Stimulated activated CD8-positive, alpha-beta memory T cell treated with anti-CD3 and anti-CD28 coated beads, Interleukin-12 subunit alpha, Interleukin-12 subunit beta, amount 100 ng/mL, for 4 hours (primary cell): ENCODE measurements at places on chromosomes 5 and 9.

GRCh38 chr9:113307396-113307975 is 4.3 kb upstream of the RNF183 start:
- DNase-seq, result no peak

DNA sequence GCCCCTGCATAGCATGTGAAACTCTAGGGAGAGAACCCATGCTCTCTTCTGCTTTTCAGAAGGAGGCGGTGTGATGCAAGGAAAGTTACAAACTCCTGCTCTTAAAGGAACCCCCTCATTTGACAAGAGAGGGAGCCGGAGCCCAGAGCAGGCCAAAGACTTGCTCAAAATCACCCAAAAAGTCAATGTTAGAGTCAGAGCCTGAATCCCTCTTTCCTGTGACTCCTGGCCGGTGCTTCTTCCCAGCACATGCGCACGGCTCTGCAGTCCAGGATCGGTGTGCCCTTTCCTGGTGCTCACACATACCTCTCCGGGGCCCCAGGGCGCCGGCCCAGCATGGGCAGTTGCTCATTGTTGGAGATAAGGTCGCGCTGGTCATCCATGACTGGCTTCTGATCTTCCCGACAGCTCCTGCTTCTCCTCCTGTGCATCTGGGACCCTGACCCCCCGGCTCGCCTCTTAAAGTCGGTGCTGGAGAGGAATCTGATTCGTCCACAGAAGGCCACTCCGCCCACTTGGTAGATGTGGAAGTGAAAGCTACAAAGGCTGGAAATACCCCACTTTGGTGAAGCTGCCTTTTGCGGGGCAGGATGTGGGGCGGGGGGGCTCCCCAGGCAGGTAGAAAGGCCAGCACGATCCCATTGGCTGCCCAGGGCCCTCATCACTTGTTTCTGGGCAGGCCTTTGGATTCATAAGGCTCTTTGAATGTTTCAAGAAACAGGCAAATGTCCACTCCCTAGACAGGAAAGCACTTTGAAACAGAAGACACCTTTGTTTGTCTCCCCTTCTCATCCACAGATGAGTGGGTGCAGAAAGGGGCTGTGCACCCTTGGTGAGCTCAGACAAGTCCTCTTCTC is at the start of gene CD74:
TSS of gene CD74 (minus strand) at position 592 of the 857 bp plus-strand sequence. CDS start at position 431, 161 bp downstream.
- peak; percentile 84 for DNase-seq

GRCh38 chr5:128662997-128663396 is 125.0 kb upstream of the FBN2 start:
- no peak for DNase-seq

- DNase-seq, result no peak
Measured at GRCh38 chr5:111013011-111013410, 58.5 kb upstream of the TSLP start.

DNA sequence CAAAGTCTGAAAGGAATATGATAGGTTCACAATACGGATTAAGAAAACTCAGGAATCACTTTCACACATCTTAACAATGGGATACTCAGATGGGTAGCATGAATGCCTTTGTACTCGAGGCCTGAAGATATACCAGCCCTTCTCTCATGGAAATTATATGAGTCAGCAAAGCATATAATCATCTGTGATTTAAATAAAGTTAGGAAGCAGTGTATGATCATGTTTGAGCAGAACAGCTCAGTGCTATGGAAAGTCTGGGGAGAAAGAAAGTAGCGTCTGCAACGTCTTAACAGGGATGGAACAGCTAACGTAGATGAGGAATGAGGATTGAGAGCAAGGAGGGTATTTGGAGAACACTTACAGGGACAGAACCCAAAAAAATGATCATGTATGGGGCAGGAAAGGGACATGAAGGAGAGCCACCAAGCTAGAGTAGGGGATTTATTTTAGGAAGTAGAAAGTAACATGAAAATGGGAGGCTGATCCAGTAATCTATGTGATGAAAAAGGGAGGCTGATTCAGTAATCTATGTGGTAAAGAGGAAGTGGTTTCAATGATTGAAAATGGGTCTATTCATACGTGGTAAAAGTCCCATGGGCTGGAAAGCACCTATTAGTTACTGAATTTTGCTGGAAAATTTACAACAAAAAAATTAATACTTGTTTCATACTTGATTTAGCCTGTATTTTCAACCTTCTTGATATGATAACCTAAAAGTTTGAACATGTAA is 85.9 kb downstream of the GNA14 start:
- no peak for DNase-seq

DNA sequence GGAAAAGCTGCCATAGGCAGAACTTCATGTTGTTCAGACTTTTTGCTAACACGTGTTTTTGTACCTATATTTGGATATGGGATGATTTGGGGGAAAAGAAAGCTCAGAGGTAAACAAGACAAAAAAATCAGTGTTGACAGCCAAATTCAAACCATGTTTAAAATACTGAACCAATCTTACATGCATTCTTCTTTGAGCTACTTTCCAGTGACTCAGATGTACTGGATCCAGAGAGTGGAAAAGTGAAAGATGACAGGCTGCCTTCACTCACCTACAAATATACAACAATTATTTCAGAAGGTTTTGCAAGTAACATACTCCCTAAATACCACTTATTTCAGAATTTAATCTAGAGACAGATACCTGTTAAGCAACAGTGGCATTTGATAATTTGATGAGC is 165.7 kb downstream of the MPDZ start:
- DNase-seq, result no peak

DNA sequence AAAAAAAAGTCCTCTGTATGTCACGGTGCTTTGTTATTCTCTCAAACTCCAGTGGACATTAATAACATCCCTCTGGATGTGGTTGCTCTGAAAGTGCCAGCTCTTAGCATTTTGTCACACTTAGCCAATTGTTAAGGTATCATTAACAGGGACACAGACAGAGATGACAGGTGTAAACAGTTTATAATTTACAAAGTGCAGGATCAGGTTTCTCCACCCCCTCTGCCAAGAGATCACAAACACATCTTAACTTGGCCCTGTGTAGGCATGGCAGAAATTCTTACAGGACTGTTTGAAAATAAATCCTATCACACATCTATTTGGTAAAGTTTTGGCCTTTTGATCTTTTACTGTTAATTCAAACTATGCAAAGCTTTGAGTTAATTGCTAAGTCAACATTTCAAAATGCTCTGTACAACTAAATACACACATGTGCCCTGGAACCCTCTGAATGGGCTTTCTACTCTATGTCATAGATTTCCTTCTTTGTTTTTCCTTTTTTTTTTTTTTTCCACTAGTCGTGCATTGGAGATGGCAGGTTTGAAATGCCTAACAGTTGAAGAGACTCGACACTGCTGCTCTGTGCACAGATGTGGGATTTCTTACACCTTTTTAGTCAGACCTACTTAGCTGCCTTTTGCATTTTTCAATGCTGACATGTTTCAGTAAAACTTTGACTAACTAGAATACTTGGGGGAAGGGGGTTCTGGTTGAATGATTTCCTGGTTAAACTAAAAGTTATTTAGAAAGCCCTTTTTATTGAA is 41.7 kb downstream of the SEMA6A start:
- no peak for DNase-seq

DNA sequence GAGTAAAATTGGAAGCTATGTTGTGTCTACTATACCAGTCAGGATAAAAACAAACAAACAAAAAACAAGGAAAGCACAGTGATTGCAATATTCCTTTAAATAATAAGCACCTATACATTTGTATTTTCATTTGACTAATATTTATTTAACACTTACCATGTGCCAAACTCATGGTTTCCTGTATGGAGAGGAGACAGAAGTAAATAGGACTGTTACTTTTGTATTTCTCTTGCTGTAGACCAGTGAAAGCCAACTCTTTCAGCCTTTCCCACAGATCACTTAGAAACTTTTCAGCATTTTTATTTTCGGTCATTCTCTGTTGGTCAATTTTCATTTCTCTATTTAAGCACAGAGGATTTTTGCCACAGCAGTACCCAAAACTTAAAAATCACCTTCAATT is 4.5 kb downstream of the CMYA5 start:
- DNase-seq, result no peak

- no peak for DNase-seq
Measured at GRCh38 chr5:148378670-148379069, 5.1 kb upstream of the FBXO38 start.

- no peak for DNase-seq
Measured at GRCh38 chr5:141832131-141832530, 46.1 kb downstream of the PCDH1 start.

DNA sequence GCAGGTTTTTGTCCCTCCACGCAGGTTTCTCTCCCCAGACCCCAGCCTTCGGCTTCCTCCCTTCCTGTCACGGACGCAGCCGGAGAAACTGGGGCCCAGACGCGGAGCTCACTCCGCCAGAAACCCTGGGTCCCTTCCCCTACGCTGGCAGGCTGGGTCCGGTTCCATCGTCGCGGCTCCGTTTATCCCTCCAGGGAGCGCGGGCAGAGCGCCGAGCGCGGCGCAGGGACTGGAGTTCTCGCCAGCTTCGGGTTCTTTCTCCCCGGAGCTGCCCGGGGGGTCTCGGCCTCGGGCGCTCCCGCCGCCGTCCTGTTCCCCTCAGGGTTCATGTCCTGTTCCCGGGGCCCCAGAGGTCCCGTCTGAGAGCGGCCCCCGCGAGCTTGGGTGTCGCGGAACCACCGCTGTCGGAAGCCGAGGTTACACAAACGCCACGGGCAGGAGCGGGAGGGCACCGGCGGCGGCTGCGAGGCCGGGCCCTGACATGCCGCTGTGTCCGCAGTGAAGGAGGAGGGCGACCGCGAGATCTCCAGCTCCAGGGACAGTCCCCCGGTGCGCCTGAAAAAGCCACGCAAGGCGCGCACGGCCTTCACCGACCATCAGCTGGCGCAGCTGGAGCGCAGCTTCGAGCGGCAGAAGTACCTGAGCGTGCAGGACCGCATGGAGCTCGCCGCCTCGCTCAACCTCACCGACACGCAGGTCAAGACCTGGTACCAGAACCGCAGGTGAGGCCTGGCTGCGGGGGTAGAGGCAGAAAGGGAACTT is 4.6 kb downstream of the BARHL1 start:
- DNase-seq, result no peak

- DNase-seq, result no peak
Measured at GRCh38 chr9:16787724-16788123, 82.7 kb downstream of the BNC2 start.

DNA sequence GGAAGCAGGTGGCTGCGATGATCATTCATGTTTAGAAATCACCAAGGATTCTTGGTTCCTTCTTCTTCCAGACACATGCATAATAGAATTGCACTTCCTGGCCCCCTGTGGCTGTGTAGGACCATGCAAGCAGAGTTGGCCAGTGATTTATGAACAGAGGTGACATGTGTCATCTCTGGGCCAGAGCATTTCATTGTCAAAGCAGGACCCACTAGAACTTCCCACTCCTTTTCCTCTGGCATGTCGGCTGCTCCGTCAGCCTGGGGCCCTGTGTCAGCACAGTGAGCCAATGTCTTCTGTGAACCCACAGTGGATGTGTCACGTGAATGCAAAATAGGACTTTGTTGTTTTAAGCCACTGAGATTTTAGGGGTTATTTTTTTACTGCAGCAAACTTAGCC is 59.2 kb downstream of the HSD17B3 start:
- no peak for DNase-seq

DNA sequence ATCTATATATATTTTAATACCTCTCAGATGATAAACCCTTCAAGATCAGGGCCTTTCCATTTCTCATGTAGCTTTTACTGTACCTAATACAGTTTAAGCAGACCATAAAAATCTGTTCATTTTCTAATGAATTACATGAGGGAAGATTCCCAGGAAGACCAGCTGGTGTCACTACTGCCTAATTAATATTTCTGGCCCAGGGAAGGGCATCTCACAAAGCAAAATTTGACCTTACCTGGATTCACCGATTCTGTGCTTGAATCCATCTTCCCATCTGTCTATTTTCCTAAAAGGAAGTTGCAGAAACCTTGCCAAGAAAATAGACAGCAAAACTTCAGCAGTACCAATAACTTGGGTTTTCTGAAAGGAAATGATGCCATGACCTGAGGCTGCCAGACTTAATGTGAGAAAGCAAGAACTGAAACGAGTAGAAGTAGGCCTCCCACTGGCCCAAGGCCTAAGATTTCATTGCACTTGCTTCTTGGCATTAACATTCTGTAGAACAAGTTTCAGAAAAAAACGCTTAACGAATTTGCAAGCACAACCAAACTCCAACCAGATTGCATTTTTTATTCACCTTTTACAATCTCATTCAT is 83.0 kb upstream of the GLIS3 start:
- DNase-seq, result no peak

GRCh38 chr5:147208134-147208533 is 26.7 kb upstream of the STK32A start:
- no peak for DNase-seq

DNA sequence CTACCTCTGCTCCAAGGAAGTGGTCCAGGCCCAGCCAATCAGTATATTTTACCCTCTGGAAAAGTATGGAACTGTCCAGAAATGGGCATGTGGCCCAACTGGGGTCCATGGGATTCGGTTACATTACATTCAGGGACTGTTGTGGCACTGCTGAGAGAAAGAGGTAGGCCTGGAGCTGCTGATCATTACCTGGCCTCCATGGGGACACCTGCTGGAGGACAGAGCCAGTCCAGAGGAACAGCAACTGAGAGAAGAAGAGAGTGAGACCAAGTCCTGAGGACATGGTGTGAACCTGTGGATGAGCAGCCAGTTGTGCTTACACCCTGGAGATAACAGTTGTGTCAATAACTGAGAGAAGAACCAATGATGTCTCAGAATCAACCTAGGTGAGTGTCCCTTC is 48.2 kb downstream of the HMHB1 start:
- no peak for DNase-seq

GRCh38 chr5:14928661-14929060 is 57.1 kb upstream of the ANKH start:
- DNase-seq, result no peak

GRCh38 chr9:117720555-117720954 is 16.4 kb downstream of the TLR4 start:
- DNase-seq, result no peak

DNA sequence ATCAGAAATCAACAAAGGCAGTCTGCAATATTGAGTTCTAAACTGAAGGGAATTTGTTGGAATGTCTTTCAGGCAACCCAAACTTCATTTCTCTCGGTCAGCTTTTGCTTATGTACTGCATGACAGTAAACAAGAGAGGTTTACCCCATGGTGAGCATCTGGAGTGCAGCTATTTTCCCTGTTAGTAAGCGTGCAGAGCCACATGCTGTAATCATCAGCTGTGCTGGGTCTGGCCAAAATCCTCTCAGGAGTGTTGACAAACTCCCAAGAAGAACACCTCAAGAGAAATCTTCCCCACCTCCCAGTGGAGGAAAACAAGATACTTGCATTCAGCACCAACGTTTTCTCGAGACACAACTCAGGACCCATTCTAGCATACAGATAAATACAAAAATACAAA is 83.6 kb upstream of the ADAMTSL1 start:
- DNase-seq, result no peak

- no peak for DNase-seq
Measured at GRCh38 chr5:145768863-145769262, 66.3 kb downstream of the PRELID2 start.

- DNase-seq, result no peak
Measured at GRCh38 chr5:151284392-151284967, 19.1 kb downstream of the SLC36A3 start.
